ENCODE measurements at places on chromosomes 12 and 14. TPM values are rescaled to one million over a fixed set of nuclear protein-coding genes. Genes with fewer than 3 reads are reported as not detected.
A peak's percentile ranks its signal among the peaks of the same experiment; 100 is the strongest.

GMFB gene
- 47.3 TPM for total RNA-seq

GYS2 gene
- total RNA-seq, result not detected

DHRS4 gene
- total RNA-seq, result 67.9 TPM

C12orf54 gene
- total RNA-seq, result not detected

ESPL1 gene
- 0.65 TPM for total RNA-seq

- peak; percentile 62 for ATAC-seq
Measured at GRCh38 chr14:64720131-64720576, 15.9 kb downstream of the PLEKHG3 start.

- no peak for ATAC-seq
Measured at GRCh38 chr12:39426636-39427240, 16.2 kb downstream of the KIF21A start.

DNA sequence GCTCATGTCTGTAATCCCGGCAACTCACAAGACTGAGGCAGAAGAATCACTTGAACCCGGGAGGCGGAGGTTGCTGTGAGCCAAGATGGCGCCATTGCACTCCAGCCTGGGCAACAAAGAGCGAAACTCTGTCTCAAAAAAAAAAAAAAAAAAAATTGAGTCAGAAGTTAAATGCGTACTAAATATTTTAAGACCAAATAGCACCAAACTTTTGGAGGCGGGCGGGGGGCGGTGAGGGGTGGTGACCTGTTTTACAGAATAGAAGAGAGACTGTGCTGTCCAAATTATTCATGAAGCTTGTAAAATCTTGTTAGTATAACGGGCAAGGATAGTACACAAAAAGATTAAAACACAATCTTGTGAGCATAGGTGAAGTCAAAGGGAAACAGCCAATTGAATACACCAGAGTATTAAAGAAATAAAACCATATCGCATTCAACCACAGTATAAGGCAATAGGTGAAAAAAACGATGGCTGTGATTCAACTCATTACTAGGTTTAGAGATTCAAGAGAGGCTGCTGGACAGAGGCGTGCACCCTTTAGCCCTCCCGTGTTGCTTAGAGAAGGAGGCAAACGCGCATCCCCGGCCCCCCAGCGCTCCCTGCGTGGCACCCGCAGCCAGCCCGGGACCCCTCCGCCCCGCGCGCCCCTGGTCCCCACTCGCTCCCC, 571 bp downstream of the ZNF891 start:
- peak; percentile 16 for ATAC-seq

DNA sequence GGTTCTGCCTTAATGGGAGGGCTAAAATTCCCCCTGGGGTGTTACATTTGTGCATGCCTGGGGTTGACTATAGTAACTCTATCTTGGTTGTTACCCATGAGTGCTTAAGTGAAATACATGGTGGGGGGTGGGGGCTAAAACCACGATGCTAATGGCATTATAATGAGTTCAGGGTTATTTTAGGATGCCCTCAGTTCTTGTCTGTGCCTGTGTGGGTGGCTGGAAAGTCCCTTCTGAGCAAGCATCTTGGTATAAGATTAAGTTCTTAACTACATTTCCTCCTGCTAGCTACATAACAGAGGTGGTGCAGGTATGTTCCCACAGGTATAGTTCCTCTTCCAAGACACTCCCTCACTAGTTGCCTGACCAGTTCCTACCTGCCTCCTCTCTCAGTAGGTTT, 822.3 kb downstream of the LRFN5 start:
- ATAC-seq, result no peak

GRCh38 chr12:89309815-89310214, 42.5 kb downstream of the DUSP6 start:
- ATAC-seq, result no peak

GRCh38 chr12:89417246-89417977, 65.1 kb upstream of the DUSP6 start:
- ATAC-seq, result no peak
